ENCODE measurements at places on chromosomes 13 and 19.
A peak's percentile ranks its signal among the peaks of the same experiment; 100 is the strongest.

DNA sequence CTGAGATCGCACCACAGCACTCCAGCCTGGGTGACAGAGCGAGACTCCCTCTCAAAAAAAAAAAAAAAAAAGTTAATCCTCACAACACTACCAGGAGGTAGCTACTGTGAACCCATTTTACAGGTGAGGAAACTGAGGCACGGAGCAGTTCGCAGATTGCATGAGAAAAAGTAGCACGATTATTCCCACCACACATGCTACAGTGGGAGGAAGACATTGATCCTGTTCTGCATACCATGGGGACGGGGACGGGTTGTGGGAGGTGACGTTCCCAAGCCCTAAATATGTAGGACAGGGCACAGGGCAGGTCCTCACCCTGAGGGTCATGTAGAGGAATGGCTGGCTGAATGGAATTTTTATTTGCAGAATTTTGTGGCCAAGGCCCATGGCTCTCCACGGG lies 23.7 kb downstream of the CLEC17A start:
- no peaks in the 10 kb centered on the region for H3K4me1 ChIP-seq
- H3K27me3 ChIP-seq: peaks cover 21% of the 10 kb centered on the region
- no peak overlapping the region for H3K4me3 ChIP-seq

GRCh38 chr13:46355088-46355468 lies 32.0 kb downstream of the RUBCNL start:
- H3K4me1 ChIP-seq: no peaks in the 10 kb centered on the region
- no peak for DNase-seq
- no peak overlapping the region for H3K4me3 ChIP-seq
- H3K36me3 ChIP-seq: no peaks in the 10 kb centered on the region
- H3K27ac ChIP-seq: peak overlapping the region; percentile 20

DNA sequence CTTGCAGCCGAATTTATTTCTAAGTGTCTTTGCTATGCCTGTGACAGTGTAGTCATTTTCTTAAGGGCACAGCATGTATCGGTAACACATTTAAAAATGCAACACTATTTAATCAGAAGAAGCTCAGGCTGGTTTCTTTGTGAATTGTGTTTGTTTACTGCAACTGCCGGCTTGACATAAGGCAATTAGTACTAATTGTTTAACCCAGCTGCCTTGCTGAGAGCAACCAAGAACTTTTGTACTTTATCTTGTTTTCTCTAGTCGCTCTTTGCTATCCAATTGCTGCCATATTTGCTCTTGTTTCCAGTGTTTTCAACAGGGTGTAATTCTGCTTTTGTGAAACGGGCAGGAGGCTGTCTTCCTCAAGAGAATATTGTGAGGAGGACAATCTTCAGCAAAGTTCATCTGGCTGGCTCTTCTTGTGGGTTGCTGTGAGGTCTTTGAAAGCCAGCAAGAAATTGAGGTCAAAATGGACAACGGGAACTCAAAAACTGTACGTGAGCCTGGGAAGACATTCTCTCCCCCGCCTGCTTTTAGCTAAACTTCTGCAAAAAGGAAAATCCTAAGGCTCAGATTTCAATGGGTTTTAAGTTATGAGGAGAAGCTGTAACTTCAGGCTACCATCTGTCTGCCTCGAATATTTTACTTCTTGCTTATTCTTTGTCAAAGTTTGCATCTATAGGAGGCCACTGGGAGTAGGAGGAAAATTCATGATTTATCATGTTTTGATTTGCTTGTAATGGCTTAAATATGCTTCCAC lies 75.8 kb upstream of the TSHZ3 start:
- H3K27me3 ChIP-seq: no peaks in the 10 kb centered on the region
- H3K4me1 ChIP-seq: no peaks in the 10 kb centered on the region
- no peak overlapping the region for H3K27ac ChIP-seq
- H3K36me3 ChIP-seq: no peaks in the 10 kb centered on the region
- no peak for DNase-seq
- H3K4me3 ChIP-seq: no peak overlapping the region

DNA sequence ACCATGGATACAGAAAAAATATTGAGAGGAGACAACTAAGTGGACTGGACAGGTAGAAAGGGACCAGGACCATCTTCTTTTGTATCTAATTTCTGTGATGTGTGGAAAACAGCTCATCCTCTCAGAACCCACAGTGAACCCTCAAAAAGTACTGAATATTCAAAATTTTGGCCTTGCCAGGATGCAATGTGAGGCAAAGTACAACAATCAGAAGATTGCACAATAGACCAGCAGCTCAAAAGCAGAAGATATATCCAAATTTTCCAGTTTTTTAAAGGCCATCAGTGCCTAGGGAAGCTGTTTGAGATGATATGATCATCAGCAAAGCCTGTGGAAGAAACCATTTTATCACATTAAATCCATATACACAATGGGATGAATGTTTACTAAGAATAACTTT lies 973.3 kb upstream of the MIR17HG start:
- no peaks in the 10 kb centered on the region for H3K36me3 ChIP-seq
- H3K4me3 ChIP-seq: no peak overlapping the region
- no peak for DNase-seq

- H3K27ac ChIP-seq: peak overlapping the region; percentile 20
- H3K27me3 ChIP-seq: no peaks in the 10 kb centered on the region
- H3K4me3 ChIP-seq: no peak overlapping the region
- peaks cover 22% of the 10 kb centered on the region for H3K4me1 ChIP-seq
- H3K36me3 ChIP-seq: no peaks in the 10 kb centered on the region
Observed at GRCh38 chr13:31209172-31209840, 9.5 kb downstream of the B3GLCT start.

- H3K4me1 ChIP-seq: no peaks in the 10 kb centered on the region
- H3K27me3 ChIP-seq: no peaks in the 10 kb centered on the region
- no peaks in the 10 kb centered on the region for H3K36me3 ChIP-seq
Observed at GRCh38 chr19:49327878-49328544, 3.0 kb upstream of the SLC6A16 start.

DNA sequence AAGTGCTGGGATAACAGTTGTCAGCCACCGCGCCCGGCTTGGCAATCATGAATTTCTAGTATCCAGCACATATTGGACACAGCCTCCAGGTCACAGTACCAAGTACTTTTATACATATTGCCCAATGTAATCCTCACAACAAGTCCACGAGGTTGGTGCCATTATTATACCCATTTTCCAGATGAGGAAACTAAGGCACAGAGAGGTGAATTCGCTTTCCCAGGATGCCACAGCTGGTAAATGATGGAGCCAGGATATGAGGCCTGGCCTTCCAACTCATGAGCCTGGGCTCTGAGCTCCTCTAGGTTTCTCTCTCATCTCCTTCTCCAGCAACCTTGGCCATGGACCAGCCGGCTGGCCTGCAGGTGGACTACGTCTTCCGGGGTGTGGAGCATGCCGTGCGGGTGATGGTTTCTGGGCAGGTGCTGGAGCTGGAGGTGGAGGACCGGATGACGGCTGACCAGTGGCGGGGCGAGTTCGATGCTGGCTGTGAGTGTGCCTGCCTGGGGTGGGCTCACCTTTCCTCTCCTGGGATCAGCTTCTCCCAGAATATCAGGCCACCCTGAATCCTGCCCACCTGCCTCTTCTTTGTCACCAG lies 7.5 kb downstream of the CCDC61 start:
- no peak overlapping the region for H3K27ac ChIP-seq
- no peak for DNase-seq
- H3K36me3 ChIP-seq: no peaks in the 10 kb centered on the region

DNA sequence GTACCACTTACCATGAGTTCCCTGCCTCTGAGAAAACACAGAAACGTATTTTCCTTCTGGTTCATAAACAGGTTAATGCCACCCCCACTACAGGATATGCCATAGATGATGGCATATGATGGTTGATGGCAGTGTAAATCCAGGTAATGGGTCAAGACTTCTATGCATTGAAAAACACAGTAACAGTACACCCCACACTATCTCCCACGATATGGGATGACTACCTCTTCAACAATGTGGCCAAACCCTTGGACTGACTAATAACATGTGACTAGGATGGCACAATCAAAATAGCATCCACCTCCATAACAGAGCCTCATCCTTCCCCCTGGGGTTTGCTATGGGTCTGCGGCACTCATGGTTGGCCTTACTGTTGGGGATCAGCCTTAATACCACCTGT lies 22.0 kb downstream of the ZNF235 start:
- no peak overlapping the region for H3K4me3 ChIP-seq
- no peak for DNase-seq
- H3K27me3 ChIP-seq: no peaks in the 10 kb centered on the region
- H3K36me3 ChIP-seq: peaks cover 7% of the 10 kb centered on the region
- no peak overlapping the region for H3K27ac ChIP-seq

DNA sequence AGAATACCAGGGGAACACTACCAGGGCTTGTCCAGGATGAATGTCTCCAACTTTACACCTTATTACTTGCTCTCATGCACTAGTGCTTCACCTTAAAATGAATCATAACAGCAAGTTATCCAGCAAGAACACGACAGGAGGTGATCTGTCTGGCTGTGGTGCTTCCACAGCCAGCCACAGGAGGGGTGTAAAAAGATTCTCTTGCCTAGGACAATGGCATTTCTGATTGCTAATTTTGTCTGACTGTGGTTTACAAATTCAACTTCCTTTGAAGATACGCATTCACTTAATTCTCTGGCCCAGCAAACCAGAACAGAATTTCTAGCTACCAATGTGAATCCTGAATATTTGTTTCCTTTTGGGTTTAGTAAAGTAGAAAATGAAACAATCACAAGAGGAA lies 23.1 kb upstream of the COG3 start:
- no peaks in the 10 kb centered on the region for H3K27me3 ChIP-seq
- H3K4me3 ChIP-seq: no peak overlapping the region
- DNase-seq: no peak
- H3K4me1 ChIP-seq: peaks cover 5% of the 10 kb centered on the region

DNA sequence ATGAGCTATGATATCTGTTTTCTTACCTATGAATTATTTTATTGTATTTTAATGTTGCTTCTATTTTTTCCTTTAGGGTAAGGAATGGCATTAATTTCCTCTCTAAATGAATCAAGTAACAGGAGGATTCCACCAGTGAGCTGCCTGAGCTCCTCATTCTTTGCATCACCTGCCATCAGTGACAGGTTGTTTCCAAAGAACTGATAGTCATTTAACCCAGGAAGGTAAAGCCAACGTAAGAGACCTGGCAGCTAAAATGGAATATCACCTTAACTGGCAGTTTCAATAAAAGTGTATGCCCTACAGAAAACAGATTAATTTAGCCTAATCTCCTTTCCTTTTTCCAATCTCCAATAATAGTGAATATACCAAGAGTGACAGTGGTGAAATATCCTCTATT lies 812.0 kb downstream of the SLITRK5 start:
- no peak for DNase-seq
- no peak overlapping the region for H3K4me3 ChIP-seq
- H3K27me3 ChIP-seq: no peaks in the 10 kb centered on the region
- no peaks in the 10 kb centered on the region for H3K4me1 ChIP-seq

DNA sequence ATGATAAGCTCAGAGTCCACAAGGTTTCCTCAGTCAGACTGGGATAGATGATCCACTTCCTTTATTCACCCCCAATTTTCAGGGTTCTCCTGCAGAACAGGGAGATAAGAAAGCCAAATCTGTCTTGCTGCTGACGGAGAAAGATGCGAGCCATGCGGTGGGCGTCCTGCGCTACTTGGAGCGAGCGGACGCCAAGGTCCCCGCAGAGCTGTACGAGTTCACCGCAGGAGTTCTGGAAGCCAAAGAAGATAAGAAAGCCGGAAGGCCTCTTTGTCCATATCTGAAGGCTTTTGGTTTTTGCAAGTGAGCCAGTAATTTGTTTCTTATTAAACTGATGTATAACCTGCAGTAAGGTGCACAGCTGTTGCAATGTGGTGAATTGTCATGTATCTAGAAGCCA lies 66.7 kb downstream of the SLC7A9 start:
- no peaks in the 10 kb centered on the region for H3K36me3 ChIP-seq
- DNase-seq: no peak
- H3K4me3 ChIP-seq: no peak overlapping the region
- no peak overlapping the region for H3K27ac ChIP-seq
- no peaks in the 10 kb centered on the region for H3K4me1 ChIP-seq

GRCh38 chr19:55383279-55384130 lies 587 bp downstream of the TMEM238 start:
- H3K4me1 ChIP-seq: peaks cover 15% of the 10 kb centered on the region
- no peak overlapping the region for H3K27ac ChIP-seq
- H3K27me3 ChIP-seq: no peaks in the 10 kb centered on the region
- peaks cover 25% of the 10 kb centered on the region for H3K36me3 ChIP-seq
- H3K4me3 ChIP-seq: peak overlapping the region; percentile 86

GRCh38 chr13:61247149-61247936 lies 168.3 kb downstream of the PCDH20 start:
- H3K27ac ChIP-seq: no peak overlapping the region
- H3K4me1 ChIP-seq: no peaks in the 10 kb centered on the region
- no peak for DNase-seq
- no peaks in the 10 kb centered on the region for H3K36me3 ChIP-seq

DNA sequence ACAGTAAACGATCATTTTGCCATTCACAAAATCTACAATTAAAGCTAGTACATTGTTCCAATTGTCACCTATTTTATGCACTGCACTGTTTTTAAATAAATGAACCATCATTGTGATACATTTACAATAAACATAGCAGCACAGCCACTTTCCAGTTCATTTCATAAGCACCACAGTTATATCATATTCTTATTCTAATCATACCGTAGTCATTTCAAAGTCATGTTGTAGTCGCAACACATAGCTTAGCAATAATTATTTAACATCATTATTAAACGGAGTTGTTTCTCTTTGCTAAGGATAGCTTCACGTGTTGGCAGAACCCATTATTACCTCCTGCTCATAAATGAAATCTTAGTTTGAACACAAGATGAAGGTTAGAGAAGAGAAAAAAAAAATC lies 2.2 kb upstream of the PCDH9 start:
- H3K27me3 ChIP-seq: no peaks in the 10 kb centered on the region
- no peak overlapping the region for H3K27ac ChIP-seq
- no peak overlapping the region for H3K4me3 ChIP-seq
- no peaks in the 10 kb centered on the region for H3K4me1 ChIP-seq
- DNase-seq: no peak

DNA sequence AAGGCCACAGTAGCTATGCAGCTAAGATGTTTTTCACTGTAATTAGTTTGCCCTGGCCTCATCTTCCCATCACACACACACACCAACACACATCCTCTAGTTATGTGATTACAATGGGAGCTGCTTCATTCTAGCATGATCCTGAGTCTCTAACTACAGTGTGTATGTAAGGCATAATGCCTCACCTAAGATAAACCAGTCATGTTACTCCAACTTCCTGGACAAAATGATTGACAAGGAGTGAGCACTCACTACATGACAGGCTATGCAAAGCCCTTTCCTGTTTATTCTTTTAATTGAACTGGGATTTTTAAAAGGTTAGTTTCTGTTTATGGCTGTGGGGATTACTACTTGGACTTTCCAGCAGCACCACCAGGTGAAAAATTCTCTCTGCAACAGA lies 400.8 kb upstream of the ATXN8OS start:
- no peak for DNase-seq
- no peaks in the 10 kb centered on the region for H3K4me1 ChIP-seq
- no peaks in the 10 kb centered on the region for H3K36me3 ChIP-seq
- H3K27me3 ChIP-seq: no peaks in the 10 kb centered on the region

- no peak overlapping the region for H3K27ac ChIP-seq
- H3K4me1 ChIP-seq: no peaks in the 10 kb centered on the region
- no peak overlapping the region for H3K4me3 ChIP-seq
- no peaks in the 10 kb centered on the region for H3K36me3 ChIP-seq
- no peaks in the 10 kb centered on the region for H3K27me3 ChIP-seq
Observed at GRCh38 chr13:85700906-85701305, 98.3 kb downstream of the SLITRK6 start.

GRCh38 chr13:97019236-97019635 lies 25.0 kb upstream of the OXGR1 start:
- H3K27ac ChIP-seq: no peak overlapping the region
- no peaks in the 10 kb centered on the region for H3K27me3 ChIP-seq
- no peak overlapping the region for H3K4me3 ChIP-seq
- no peak for DNase-seq

GRCh38 chr13:68214691-68215415 lies 984.7 kb upstream of the PCDH9 start:
- H3K27me3 ChIP-seq: no peaks in the 10 kb centered on the region
- H3K4me3 ChIP-seq: no peak overlapping the region
